ENCODE measurements at places on chromosomes 2 and 18. TPM values are rescaled to one million over a fixed set of nuclear protein-coding genes. Genes with fewer than 3 reads are reported as not detected.

The KHK gene
- total RNA-seq = 9.8 TPM

The EFR3B gene
- total RNA-seq = 7.9 TPM

The REG1B gene
- not detected for total RNA-seq

The SERPINB2 gene
- 0.05 TPM for total RNA-seq

The SRD5A2 gene
- total RNA-seq = 0.02 TPM

The FN1 gene
- total RNA-seq = 179 TPM

The VWC2L gene
- not detected for total RNA-seq

The CD207 gene
- total RNA-seq = not detected

The ABCB11 gene
- 0.01 TPM for total RNA-seq

The ATAD2B gene
- 5.6 TPM for total RNA-seq

The MEP1B gene
- total RNA-seq = 0.04 TPM

The RGPD3 gene
- total RNA-seq = 0.16 TPM

All from A549 treated with AZD2906 at 1 μM for 4 hours (cell line).